ENCODE measurements at places on chromosomes 5 and 9.

- no peak for DNase-seq
Observed at GRCh38 chr5:150298701-150299451, 3.8 kb downstream of the ARSI start.

DNA sequence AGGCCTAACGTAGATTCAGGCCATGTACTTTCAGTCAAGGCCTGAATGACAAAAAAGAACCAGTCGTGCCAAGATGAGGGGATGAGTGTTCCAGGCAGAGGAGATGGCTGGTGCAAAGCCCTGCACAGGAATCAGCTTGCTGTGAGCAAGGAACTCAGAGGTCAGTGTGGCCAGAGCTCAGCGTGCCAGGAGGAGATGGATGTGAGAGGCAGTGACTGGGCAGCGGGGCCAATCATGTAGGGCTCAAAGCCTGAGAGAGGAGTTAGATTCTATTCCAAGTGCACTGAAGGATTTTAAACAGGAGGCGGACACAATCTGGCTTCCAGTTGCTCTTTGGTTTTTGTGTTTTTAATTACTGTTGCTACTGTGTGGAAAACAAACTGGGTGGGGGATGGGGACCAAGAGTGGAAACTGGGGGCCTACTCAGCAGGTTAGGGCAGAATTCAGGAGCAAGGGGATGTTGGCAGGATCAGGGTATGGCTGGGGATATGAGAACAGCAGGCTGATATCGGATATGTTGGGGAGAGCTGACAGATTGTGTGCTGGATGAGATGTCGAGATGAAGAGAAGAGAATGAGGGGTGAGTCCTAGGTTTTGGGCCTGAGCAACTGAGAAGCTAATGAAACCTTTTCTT is 64.3 kb downstream of the ANGPTL2 start:
- no peak for DNase-seq

GRCh38 chr5:60514152-60514551 is 185.8 kb downstream of the DEPDC1B start:
- no peak for DNase-seq

DNA sequence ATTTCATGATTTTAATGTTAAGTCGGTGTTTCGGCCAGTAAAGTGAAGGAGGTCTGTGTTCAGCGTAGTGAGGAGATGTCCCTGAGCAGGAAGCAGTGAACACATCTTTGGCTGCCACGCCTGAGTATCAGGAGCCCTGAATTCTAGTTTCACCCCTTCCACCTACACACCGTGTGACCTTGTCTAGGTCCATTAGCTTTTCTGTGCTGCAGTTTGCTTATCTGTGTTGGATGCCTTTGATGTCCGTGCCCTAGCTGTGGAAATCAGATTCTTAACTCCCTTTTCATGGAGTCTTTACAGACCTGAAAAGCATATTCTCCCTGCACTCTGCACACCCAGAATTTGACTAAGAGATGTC is 601 bp downstream of the FBXO38 start:
- DNase-seq: no peak

DNA sequence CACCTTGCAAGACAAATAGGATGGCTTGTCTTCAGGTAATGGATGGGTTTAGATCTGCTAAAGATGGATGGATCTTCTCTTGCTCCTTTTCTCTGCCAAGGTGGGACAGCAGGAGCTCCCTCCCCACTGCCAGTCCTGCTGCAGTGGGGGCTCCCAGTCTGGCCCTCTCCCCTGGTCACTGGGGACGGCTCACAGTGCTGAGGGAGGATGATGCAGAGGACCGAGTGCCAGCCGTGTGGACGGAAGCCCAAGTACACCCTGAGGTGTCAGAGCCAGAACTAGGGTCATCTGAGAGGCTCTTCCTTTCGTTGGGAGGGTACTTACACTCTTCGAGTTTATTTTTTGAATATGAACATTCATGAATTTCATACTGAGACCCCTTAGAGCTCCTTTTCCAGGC is 5.7 kb downstream of the CCDC69 start:
- no peak for DNase-seq

- DNase-seq: no peak
Observed at GRCh38 chr5:32058101-32058500, 116.0 kb downstream of the GOLPH3 start.

All from stimulated activated CD4-positive, alpha-beta T cell treated with anti-CD3 and anti-CD28 coated beads, Interleukin-1b, Interleukin-23, amount 100 ng/mL, for 1 hour (primary cell).